Psoas muscle (tissue), 8 donors: ENCODE measurements at places on chromosomes 16 and 17. TPM values are rescaled to one million over a fixed set of nuclear protein-coding genes. Genes with fewer than 3 reads are reported as not detected.
A peak's percentile ranks its signal among the peaks of the same experiment; 100 is the strongest.

The CTRB2 gene
- total RNA-seq, result not detected

The STAT5B gene
- total RNA-seq, result 84.3 TPM

GRCh38 chr16:19127205-19127604 is 13.4 kb downstream of the ITPRIPL2 start:
- DNase-seq, result no peak

DNA sequence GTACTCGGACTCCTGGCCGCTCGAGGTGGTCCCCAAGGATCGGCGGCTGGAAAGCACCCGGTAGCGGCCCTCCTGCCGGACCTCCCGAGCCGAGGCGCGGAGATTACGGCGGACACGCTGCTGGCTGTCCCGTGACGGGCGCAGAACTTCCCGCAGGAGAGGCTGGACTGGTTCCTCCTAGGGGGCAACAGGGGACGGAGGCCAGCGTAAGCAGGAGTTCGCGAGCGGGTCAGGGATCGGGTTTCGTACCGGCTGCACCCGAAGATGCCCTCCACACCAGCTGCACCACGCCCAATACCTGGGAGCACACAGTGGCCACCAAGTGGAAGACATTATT is 341 bp downstream of the SLC7A6OS start:
- peak; percentile 34 for DNase-seq

GRCh38 chr17:45849536-45849990 is 4.9 kb downstream of the SPPL2C start:
- DNase-seq, result no peak

DNA sequence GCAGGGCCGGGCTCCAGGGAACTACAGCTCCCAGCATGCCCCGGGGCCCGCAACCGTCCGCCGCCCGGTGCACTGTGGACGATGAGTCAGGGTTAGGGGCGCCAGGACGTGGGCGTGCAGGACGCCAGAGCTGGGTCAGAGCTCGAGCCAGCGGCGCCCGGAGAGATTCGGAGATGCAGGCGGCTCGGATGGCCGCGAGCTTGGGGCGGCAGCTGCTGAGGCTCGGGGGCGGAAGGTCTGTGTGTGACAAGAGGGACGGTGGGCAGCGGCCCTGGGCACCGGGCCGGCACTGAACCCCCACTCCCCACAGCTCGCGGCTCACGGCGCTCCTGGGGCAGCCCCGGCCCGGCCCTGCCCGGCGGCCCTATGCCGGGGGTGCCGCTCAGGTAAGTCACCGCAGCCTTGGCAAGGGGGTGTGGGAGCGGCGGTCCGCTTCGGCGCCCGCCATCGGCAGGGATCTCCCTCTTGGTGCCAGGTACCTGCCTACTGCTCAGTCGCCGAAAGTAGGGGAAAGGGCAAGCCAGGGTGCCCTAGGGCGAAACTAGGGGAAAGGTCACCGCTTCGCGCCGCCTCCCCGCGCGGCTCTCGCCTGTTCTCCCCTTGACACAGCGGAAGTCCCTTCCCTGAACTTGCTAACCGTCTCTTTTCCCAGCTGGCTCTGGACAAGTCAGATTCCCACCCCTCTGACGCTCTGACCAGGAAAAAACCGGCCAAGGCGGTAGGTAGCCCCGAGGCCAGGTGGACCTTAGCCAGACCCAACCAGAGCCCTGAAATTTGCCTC is at the start of the genes ACADVL and DLG4:
Gene ACADVL, plus strand, starts transcription at position 127 of the 781 bp plus-strand sequence. Its CDS starts 47 bp downstream, at position 174.
Gene DLG4, minus strand, starts transcription at position 25 of the 781 bp plus-strand sequence.
- peak; percentile 97 for DNase-seq

DNA sequence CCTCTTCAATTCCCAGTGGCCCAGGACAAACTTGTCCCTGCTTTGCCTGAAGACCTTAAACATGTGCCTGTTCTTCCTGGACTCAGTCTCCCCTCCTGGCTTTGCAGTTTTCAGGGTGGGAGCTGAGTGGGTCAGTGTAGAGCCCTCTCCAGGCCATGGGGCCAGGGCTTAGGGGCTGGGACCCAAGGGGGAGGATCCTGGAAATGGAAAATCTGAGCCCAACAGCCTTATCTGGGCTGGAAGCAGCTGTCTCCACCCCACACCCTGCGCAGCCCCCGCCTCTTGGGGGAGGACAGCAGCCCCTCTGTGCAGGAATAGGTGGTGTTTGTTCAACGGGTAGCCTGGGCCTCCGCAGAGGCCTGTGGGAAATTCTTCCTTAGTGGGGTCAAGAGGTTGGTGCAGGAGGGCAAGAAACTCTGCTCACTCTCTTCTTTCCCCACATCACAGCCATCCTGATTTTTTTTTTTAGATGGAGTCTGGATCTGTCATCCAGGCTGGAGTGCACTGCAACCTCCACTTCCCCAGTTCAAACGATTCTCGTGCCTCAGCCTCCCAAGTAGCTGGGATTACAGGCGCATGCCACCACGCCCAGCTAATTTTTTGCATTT is 6.8 kb upstream of the SMTNL2 start:
- DNase-seq, result no peak

DNA sequence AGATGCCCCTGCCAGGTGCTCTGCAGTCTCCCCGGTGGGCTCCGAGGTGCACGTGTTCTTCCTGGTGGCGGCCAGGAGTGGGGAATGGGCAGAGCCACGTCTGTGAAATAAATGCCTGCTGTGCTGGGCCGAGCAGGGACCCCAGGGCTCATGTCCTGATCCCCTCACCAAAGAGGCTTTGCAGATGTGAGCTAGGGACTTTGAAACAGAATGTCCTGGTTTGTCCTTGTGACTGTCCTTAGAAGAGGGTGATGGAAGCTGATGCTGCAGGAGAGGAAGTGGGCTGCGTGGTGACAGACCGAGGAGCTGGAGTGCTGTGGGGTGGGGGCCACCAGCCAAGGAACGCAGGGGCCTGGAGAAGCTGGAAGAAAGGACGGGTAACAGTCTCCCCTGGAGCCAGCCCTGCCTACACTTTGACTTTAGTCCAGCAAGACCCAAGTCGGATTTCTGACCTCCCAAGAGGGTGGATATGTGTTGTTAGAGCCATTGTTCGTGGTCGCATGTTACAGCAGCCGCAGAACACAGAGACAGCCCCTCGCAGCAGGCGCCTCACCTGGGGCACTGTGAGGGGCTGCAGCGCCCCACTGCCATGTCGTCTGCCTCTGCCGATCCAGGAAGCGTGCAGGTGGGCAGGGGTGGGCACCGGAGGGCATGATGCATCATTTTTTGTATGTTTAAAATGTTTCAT is 217.9 kb upstream of the CIBAR2 start:
- peak; percentile 46 for DNase-seq
